H1 (cell line): ENCODE measurements at places on chromosomes 11 and 22. TPM values are rescaled to one million over a fixed set of nuclear protein-coding genes. Genes with fewer than 3 reads are reported as not detected.

DNA sequence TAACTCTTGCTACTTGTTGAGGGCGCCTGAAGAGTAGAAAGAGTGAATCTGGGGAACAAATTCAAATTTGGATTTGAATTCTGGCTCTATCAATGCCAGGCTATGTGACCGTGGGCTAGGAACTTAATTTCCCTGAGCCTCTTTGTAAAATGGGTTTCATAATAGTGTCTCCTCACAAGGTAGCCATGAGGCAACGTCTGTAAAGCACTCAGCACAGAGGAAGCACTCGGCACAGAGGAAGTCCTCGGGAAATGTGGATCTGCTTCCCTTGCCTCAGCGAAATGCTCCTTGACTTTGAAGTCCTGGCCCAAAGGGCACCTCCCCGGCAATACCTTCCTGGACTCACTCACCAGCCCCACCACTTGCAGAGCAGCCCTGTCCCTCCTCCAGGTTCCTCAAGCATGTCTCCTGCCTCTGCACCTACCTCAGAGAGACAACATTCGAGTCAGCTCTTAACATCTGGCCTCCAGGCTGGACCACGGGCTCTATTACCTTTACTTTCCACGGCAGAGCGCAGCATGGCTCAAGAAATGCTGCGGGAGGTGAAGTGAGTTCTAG, 17.7 kb downstream of the CD6 start:
- H3K27ac ChIP-seq = no peak overlapping the region
- H3K4me1 ChIP-seq = no peaks in the 10 kb centered on the region
- H3K36me3 ChIP-seq = no peaks in the 10 kb centered on the region
- no peak for DNase-seq
- H3K27me3 ChIP-seq = no peaks in the 10 kb centered on the region
- H3K4me3 ChIP-seq = no peak overlapping the region

SYTL2 gene
- 9.1 TPM in 2 replicates for total RNA-seq

- no peak overlapping the region for H3K4me3 ChIP-seq
- H3K36me3 ChIP-seq = no peaks in the 10 kb centered on the region
- no peak overlapping the region for H3K27ac ChIP-seq
- H3K4me1 ChIP-seq = peaks cover 11% of the 10 kb centered on the region
Measured at GRCh38 chr11:2092956-2093412, 46.2 kb downstream of the IGF2 start.

DNA sequence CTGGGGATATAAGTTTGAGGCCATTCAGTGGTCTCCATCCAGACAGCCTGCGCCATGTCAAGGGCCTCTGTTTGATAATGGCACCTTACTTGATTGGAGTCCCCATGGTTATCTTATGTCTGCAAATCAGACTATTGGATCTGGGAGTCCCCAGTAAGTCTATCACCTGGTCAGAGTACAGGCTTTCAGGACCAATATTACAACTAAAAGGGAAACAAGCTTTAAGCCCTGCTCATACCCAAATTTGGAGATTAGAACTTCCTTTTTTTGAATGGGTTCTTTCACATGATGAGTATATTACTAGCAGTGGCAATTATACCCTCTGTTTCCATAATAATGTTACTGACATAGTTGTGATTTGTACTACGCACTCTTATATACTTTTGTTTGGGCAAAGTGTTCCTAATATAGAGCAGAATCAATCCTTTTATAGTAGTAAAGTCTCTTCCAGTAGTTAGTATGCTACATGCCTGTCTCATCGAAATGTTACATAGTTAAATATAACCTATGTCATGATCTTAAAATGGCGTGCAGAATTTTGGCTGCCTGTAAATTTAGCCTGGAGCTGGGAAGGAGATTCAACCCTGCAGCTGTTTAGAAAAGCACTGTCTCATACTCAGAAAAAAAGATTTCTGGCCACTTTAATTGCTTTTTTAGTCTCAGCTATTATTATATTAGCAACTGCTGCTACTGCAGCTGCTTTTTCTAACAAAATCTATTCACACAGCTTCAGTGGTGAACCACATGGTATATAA, 4.9 kb downstream of the MS4A15 start:
- no peak overlapping the region for H3K4me3 ChIP-seq
- DNase-seq = no peak
- H3K36me3 ChIP-seq = no peaks in the 10 kb centered on the region

DNA sequence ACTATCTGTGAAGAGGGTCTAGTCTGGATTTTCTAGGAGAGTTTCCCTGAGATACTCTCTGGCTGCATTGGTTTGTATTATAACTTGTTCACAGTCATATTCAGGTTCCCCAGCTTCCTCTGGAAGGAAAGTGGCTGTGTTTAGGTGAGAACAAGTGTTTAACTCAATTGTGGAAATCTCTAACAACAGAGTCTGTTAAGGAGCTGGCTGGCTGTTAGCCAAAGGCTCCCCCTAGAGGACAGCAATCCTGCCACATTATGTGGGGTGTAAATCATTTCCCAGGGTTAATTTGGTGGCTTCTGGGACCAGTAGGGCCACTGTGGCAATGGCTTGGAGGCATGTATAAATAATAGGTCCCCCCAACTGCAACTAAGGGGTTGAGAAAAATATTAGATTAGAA, 18.4 kb downstream of the MS4A6E start:
- no peaks in the 10 kb centered on the region for H3K27me3 ChIP-seq
- H3K36me3 ChIP-seq = no peaks in the 10 kb centered on the region
- H3K27ac ChIP-seq = no peak overlapping the region
- no peak overlapping the region for H3K4me3 ChIP-seq
- H3K4me1 ChIP-seq = no peaks in the 10 kb centered on the region

DNA sequence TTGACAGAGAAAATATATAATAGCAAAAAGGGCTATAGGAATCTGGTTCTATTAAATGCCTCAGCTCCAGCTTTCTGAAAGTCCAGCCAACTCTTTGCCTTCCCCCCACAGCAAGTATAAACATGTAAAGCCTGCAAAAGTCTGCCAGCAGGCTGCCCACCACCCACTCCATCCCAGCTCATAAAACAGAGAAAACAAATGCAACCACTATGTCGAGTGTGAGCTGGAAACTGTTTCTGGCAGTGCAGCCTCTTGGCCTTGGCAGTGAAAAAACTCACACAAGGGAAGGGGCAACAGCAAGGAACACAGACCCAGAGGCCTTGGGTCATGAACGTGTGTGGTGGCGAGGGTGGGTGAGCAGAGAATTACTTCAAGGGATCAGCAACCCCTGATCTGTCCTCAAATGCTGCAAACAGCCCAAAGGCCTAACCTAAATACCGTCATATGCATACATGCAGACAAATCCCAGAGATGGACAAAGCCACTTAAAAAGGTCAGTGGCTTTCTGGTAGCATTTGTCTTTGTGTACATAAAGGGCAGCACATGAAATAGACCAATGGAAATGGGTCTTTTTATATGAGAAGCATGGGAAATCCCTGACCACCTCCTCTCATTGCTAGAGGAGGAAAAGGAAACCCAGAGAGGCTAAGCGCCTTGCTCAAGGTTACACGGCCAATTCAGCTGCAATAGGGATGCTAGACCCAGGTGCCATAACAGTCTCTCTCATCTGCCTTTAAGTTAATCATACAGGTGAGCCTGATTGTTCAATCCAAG, 74.8 kb downstream of the NAT10 start:
- no peaks in the 10 kb centered on the region for H3K27me3 ChIP-seq
- no peaks in the 10 kb centered on the region for H3K4me1 ChIP-seq
- no peak overlapping the region for H3K4me3 ChIP-seq
- H3K27ac ChIP-seq = no peak overlapping the region
- no peak for DNase-seq

DNA sequence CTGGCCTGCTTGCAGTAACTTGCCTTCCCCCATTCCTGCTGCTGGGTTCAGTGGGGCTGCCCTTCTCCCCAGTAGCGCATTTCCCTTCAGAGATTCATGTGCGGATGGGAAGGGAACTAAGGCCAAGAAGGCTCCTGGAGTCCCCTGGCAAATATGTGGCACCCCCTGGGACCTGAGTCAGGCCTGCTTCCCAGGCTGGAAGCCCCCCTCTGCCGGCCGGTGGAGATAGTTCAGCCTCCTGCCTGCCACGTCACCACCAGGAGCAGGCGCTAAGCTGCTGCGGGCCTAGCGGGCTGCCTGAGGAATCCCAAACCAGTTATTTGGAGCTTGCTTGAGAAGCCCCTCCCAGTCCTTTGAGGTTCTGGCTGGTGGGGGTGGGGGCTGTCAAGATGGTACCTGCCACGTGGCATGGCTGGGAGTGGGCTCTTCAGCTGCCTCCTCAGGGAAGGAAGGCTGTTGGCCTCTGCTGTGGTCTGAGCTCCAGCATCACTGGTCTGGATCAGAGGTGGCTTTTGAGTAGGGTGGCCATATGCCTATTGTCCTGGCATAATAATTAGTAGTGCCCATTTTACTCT, 2.0 kb downstream of the SERPINH1 start:
- peak overlapping the region; percentile 95 for H3K27ac ChIP-seq
- peak; percentile 82 for DNase-seq
- peaks cover 45% of the 10 kb centered on the region for H3K4me1 ChIP-seq
- no peaks in the 10 kb centered on the region for H3K27me3 ChIP-seq
- H3K4me3 ChIP-seq = peak overlapping the region; percentile 93

DNA sequence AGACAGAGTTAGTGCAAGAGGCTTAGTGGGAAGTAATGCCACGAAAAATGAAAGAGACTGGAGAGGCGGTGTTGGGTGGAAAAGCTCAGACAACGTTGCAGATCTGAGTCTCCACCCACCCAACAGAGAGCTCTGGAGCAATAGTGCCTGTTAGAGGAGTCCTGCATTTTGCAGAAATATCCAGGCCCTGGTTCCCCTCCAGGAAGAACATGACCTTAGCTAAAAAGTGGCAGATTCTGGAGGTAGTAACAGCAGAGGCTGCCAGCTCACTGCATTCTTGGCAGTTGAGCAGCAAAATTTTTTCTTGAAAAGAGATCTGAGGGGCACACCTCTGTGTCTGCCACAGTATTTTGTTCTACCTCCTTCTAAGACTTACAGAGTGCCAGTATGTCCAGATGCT, 27.7 kb upstream of the BIRC3 start:
- no peaks in the 10 kb centered on the region for H3K36me3 ChIP-seq
- no peaks in the 10 kb centered on the region; the same call in 1 of the 2 replicates for H3K4me1 ChIP-seq
- no peak for DNase-seq
- no peaks in the 10 kb centered on the region for H3K27me3 ChIP-seq
- no peak overlapping the region for H3K27ac ChIP-seq

OPCML gene
- total RNA-seq = 2.1 and 2.3 TPM in 2 replicates

DNA sequence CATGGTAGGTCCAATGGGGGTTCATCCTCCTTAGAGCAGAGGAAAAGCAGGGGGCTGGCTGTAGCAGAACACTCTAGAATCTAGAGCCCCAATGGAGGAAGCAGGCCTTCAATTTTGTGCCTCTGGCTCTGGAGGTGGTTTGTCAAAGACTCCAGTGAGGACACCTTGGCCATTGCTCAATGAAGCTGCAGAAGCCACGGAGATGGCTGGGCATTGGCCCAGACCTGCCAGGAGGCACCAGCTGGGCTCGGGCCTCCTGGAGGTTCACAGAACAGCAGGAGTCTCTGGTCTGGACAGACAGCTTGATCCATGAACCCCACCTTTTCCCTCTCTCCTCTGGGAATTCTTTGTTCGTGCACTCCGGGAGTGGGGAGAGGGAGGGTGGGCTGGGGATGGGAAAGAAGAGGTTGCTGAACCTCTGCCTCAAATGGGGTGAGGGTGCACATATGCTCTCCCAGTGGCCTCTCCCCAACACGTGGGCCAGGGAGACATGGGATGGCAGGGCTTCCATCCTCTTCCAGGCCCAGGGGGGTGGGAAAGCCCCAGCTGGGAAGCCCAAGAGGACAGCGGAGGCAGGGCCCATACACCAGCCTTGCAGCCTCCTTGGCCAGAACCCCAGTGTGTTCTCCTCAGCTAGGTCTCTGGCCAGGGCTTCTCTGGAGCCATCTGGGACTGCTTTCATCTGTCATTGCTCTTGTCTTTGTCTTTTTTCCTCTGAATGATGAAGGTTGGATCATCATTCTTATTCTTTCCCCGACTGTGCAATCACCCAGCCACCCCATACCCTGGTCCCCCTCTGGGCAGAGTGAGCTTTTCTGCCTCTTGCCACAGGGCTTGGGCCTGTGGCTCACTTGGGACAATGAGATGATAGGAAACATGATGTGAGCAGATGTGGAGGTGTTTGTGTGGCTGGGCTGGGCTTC, 1019.4 kb downstream of the BRD1 start:
- H3K36me3 ChIP-seq = no peaks in the 10 kb centered on the region
- no peak for DNase-seq
- H3K27me3 ChIP-seq = no peaks in the 10 kb centered on the region
- no peak overlapping the region for H3K4me3 ChIP-seq

GRCh38 chr22:19117111-19117512, 5.1 kb downstream of the DGCR2 start:
- peaks cover 4% of the 10 kb centered on the region; the same call in 1 of the 2 replicates for H3K4me1 ChIP-seq
- H3K27ac ChIP-seq = no peak overlapping the region
- H3K4me3 ChIP-seq = no peak overlapping the region
- no peak for DNase-seq
- no peaks in the 10 kb centered on the region for H3K27me3 ChIP-seq

OVCH2 gene
- 0.78 and 1.1 TPM in 2 replicates for total RNA-seq

GRCh38 chr11:100741866-100742625, 55.0 kb downstream of the ARHGAP42 start:
- H3K4me3 ChIP-seq = no peak overlapping the region
- H3K4me1 ChIP-seq = peaks cover 18% of the 10 kb centered on the region
- H3K36me3 ChIP-seq = no peaks in the 10 kb centered on the region
- H3K27ac ChIP-seq = no peak overlapping the region
- H3K27me3 ChIP-seq = no peaks in the 10 kb centered on the region

DNA sequence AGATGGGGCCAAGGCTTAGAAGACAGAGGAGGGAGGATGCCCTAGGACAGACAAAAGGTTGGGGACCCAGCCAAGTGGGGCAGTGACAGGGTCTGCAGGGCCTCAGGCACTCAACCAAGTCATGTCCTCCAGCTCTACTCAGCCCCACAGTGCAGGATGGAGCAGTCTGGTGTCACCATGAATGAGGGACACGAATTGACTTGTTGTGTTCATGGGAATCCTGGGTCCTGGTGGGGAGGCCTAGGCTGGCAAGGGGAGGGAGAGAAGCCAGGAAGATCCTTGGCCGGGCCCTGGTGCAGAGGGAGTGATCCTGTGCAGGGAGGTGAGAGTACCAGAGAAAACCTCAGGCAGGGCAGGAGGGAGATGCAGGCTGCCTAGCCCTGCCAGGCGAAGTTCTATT, 12.0 kb downstream of the P2RY6 start:
- DNase-seq = no peak
- peaks cover 3% of the 10 kb centered on the region for H3K4me1 ChIP-seq
- H3K27me3 ChIP-seq = no peaks in the 10 kb centered on the region; the same call in 1 of the 2 replicates
- H3K27ac ChIP-seq = no peak overlapping the region
- no peaks in the 10 kb centered on the region for H3K36me3 ChIP-seq
- no peak overlapping the region for H3K4me3 ChIP-seq

GRCh38 chr22:42169055-42169469, 38.5 kb upstream of the CYP2D6 start:
- H3K4me1 ChIP-seq = no peaks in the 10 kb centered on the region
- H3K4me3 ChIP-seq = no peak overlapping the region
- DNase-seq = peak; percentile 90
- H3K36me3 ChIP-seq = no peaks in the 10 kb centered on the region

GRCh38 chr11:61963282-61964057, 4.0 kb downstream of the FTH1 start:
- peaks cover 1% of the 10 kb centered on the region; the same call in 1 of the 2 replicates for H3K4me1 ChIP-seq
- H3K36me3 ChIP-seq = peaks cover 29% of the 10 kb centered on the region
- H3K27ac ChIP-seq = no peak overlapping the region

CD3D gene
- total RNA-seq = not detected in 2 replicates

PRR33 gene
- total RNA-seq = not detected in 2 replicates
